Natural killer cell treated with Interleukin-12 subunit alpha and Interleukin-12 subunit beta and Interleukin-15 and Interleukin-18, amount 100 ng/mL, for 72 hours (primary cell): ENCODE measurements at places on chromosomes 4 and X.

DNA sequence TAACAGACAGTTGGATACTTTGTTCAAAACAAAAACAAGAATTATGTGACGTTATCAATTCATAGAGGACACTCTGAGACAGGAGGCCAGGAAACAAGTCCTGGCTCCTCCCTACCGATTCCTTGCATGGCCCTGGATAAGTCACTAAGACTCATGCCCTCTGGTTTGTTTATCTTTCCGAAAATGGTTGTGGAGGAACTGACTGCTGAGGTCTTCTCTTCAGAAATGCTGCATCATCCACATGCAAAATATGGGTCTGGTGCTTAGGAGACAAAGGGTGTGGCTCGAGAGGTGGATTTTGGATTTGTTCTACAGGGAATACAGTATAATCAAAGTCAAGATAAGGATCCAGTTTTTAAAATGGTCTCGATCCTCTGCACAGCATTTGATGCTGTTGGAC, 130.9 kb downstream of the RELL1 start:
- no peak for DNase-seq

GRCh38 chr4:61922766-61923165, 722.6 kb downstream of the ADGRL3 start:
- DNase-seq, result no peak

GRCh38 chrX:53320543-53321229, 39.3 kb upstream of the IQSEC2 start:
- no peak for DNase-seq

DNA sequence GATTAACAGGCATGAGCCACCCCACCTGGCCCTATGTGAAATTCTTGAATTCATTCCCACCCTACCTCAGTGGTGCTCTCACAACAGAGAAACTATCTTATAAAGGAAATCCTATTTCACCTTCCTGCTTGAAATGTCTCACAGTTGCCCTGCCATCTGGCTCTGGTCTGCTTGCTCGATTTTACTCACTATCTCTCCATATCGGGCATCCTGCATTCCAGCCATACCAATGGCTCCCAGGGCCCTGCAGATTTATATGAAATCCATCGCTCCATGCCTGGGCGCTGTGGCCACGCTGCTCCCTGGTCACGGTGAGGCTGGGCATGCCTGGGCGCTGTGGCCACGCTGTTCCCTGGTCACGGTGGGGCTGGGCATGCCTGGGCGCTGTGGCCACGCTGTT, 15.8 kb downstream of the SORBS2 start:
- DNase-seq, result no peak

- no peak for DNase-seq
Measured at GRCh38 chrX:4263030-4263803, 549.8 kb upstream of the PRKX start.

GRCh38 chrX:39730662-39731329, 367.0 kb downstream of the BCOR start:
- DNase-seq, result no peak

- DNase-seq, result no peak
Measured at GRCh38 chr4:82797405-82798111, 1.0 kb downstream of the SCD5 start.
